Brain microvascular endothelial cell (primary cell): ENCODE measurements at places on chromosomes 6 and 20.
A peak's percentile ranks its signal among the peaks of the same experiment; 100 is the strongest.

- peak; percentile 14 for DNase-seq
These were observed 806 bp downstream of the MICAL1 start for GRCh38 chr6:109454496-109455436.

DNA sequence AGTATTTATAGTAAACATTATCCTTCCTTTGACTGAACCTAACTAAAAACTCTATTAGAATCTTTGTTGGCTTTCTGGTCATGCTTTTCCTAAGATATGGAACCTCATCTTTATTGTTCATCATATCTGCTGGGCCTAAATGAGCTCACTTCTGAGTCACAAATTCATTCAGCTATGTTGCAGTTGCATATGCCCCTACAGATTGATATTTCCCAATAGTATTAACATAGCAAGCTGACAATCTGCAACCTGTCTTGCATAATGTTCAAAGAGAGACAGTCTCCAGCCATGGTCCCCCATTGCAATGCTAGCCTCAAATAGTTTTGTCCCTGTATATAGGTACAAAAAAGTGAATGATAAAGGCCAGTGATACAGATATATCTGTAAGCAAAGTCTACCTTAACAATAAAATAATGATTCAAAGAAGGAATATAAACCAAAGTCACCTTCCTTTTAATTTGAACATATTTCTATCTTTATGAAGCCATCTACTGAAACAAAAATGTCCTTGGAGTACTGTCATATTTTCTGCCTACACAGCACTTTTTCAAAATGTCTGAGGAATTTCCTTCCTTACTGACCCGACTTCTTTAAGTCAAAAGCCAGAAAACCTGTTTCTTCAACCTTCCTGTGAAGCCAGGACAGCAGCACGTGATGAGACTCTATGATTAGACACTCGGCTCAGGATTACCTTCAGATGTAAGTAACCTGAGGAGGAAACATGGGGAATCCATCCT is 140.7 kb downstream of the UBE3D start:
- no peak for DNase-seq

DNA sequence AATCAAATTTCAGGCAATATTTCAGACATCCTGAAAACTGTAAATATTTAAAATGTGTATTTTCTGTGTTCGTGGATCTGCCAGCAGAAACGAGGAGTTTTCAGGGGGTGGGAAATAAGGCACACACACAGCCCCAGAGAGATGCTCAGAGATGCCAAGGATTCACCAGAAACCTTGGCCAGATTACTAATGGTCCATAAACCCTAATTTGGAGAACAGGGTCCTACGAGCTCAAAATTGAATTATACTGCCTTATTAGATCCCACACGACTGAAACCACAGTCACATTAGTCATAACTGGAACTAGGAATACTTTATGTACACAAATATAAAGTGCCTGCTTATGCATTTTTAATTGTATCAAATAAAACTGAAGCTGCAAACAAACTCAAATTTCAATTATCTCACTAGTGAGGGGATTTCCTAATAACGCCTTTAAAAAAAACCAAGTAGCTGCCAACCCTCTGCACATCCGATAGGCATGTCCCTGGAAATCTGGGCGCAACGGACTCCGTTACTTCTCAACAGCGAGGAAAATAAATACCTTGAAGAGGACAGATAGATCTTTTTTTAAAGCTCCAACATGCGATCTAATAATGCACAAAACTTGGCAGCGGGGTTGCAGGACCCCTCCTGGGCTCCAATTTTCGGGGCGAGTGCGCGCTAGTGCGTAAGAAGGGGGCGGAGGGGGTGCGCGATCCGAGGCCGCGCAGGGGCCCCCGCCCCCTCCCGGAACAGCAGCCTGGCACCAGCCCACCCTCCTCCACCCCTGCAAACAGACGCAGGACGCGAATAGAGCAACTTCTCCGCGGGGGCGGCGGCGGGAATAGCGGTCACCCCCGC is 897 bp downstream of the CHD6 start:
- DNase-seq = peak; percentile 11

- DNase-seq = no peak
These were observed 3.1 kb downstream of the BPIFB4 start for GRCh38 chr20:33082546-33082945.

- DNase-seq = no peak
These were observed 37.7 kb downstream of the FOXO3 start for GRCh38 chr6:108598305-108598863.

DNA sequence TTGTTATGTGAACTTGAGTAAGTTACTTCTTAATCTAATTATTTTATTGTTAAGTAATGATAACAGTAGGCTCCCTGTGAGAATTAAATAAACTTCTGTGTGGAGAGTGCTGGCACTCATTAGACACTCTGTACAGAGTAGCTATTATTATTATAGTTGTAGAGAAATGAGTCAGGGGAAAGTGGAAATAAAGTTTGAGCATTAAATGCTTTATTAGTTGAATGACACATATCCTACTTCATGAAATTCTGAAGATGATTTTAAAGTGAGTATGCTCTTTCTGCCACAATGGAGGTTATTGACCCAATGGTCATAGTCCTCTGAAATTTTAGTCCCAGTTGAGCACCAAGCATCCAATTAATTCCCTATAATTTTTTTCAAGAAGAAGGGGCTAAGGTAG is 5.9 kb downstream of the ECI2 start:
- no peak for DNase-seq

DNA sequence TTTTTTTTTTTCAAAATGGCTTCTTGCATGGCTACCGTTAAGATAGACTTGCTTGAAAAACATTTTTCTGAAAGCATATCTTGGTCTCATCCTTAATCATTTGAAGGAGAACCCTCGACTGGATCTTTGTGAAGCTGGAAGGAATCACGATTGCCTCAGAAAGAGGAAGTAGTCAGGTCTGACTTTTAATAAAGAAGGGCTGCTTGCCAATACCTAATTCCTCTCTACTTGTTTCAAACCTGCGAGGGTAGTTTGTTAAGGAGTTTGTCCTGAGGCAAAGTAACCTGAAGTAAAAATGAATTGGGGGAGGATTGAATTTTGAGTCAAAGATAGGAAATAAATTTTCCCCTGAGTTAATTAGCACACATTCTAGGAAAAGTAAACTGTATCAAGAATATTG is 288.1 kb upstream of the MAP3K7 start:
- DNase-seq = no peak

- no peak for DNase-seq
These were observed 131.9 kb downstream of the UST start for GRCh38 chr6:148878683-148879082.

GRCh38 chr20:46546298-46546697 is 4.2 kb downstream of the OCSTAMP start:
- no peak for DNase-seq

DNA sequence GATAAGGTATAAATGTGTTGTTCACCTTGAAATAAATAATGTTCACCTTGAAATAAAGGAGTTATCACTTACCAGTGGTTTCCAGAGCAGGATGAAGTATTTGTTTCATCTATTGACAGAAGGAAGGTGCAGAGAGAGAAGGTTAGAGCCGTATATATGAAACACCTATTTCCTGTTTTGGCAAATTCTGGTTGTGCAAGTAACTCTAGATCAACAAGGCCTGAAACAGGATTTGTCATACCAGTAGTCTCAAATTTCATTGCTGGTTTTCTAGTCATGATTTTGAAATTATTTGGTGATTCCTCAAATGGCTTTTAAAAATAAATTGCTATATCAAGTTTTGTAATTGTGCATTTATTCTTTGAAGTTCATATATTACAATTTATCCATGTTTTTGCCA is at the start of gene CRISP3:
TSS of gene CRISP3 (minus strand) at position 130 of the 400 bp plus-strand sequence. CDS start at position 109, 21 bp downstream.
- no peak for DNase-seq

GRCh38 chr6:146029573-146030184 is 817 bp downstream of the GRM1 start:
- no peak for DNase-seq

GRCh38 chr6:25456249-25457040 is 177.3 kb downstream of the CARMIL1 start:
- no peak for DNase-seq

DNA sequence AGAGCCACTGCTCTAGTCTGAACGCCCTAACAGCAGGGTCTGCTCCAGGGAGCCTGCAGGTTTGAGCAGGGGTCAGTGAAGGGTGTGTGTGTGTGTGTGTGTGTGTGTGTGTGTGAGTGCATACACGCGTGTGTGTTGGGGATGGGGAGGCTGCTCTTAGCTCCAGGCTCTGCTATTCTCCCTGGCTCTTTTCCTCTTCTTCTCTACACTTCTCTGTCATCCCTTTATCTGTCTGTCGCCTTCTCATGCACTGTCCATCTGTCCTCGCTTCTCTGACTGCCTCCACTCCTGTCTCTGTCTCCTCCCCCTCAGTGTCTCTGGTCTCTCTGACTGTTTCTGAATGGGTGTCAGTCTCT is 3.4 kb upstream of the CDH22 start:
- no peak for DNase-seq

DNA sequence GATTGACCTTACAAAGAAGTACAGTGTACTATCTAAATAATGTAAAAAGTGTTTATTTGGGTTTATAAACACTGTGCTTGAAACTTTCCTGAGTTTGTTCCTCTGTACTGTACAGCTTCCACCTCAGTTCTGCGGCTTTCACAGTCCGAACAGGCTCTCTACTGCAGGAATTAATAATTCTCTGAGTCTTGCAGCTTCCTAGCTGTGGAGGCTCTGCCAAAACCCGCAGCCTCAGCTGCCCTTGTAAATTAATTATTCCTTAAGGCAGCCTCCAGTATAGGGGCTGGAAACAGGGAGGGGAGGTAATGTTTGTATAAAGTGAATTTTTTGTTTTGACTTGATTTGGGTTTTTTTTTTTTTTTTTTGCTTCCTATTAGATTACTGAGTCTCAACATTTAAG is 19.2 kb downstream of the TSPYL4 start:
- DNase-seq = no peak

- DNase-seq = no peak
These were observed 20.7 kb upstream of the ENPP1 start for GRCh38 chr6:131787079-131787478.

DNA sequence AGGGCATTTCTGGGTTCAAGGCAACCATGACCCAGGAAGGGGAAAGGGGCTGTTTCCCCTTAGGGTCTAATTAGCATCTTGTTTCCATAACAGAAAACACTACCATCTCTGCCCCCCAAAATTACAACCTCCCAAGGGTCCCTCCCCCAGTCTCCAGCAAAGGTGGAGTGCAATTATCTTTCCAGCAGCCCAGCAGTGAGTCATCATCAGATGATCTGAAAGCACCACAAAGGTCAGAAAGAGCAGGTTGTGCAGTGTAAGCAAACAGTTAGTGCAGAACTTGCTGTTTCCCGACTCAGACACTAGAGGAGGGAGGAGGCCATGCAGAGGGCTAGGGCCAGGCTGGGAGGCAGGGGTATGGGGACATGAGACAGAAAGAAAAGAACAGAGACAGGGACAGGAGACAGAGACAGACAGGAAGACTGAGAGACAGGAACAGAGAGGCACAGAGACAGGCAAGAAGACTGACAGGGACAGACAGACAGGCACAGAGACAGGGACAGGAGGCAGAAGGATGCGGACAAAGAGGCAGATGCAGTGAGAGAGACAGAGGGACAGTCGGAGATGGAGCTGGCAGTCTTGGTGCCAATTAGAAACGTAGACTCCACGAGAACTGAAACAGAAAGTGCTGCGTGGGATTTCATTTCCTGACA is 62.5 kb downstream of the PYGB start:
- DNase-seq = peak; percentile 93

GRCh38 chr6:21869085-21869771 is 275.7 kb downstream of the SOX4 start:
- DNase-seq = no peak

GRCh38 chr6:150934380-150934779 is 68.9 kb downstream of the MTHFD1L start:
- DNase-seq = peak; percentile 89

DNA sequence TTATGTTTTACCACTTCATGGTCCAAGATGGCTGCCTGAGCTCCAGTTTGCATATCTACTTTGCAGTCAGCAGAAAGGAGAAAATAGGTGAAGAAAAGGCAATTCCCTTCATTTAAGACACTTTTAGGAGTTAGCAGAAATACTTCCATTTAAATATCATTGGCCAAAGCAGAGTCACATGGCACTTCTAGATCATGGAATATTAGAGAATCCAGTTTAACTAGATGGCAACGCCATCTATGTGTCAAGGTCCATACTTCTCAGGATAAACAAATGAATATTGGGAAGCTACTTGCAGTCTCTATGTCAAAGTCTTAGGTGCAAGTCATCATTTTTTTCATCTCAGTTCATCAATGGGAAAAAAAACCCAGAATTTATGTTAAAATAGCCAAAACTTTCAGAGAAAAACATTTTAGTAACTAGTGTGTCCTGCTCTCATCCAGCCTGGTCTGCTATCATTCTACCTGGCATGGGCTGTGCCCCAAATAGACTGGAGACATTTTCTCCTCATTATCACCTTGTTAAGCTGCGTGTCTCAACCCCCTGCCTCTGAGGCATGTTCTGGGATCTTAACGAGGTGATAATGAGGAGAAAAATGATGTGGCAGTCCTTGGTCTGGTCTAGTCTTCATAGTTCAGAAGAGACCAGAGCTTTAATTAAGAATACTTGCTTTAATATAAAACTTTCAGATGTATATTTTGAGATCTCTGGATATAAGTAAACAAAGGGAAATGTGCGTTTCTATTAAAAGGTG is 227.3 kb downstream of the TBX18 start:
- DNase-seq = no peak

DNA sequence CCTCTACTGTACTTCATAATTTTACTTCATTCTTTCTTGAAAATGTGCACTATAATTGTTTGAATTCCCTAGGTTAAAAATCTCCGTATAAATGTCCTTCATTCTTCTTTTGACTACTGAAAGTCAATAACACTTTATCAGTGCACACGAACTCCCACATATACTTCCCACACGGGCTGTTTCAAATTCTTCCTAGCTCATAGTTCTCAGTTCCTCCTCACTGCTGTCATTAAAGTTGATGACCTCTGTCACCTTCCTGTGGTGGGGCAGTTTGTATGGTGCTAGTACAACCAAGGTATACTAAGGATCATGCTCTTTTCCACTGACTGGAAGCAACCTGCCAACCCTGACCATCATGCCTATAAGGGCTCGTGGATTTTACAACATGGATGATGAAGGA is 40.0 kb upstream of the CD2AP start:
- no peak for DNase-seq

DNA sequence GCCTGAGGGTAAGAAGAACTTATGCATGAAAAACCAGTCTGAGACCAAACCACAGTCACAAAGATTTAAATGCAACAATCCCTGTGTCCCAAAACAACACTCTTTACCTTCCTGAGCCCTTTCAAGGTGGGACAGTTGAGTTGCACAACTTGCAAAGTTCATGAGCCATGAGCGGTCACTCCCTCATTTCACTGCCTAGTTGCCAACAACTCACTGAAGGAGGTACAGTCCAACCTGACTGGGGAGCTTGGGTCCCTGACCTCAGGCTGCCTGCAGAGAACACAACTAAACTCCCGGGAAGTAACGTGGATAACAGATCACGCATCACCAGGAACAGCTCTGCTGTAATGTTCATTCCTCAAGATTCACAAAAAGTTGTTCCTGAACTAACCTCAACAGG is 69.4 kb downstream of the MBOAT1 start:
- no peak for DNase-seq
